Right lobe of liver (tissue), 6 donors: ENCODE measurements at places on chromosomes 7 and 10. TPM values are rescaled to one million over a fixed set of nuclear protein-coding genes. Genes with fewer than 3 reads are reported as not detected.

AZGP1 gene
- total RNA-seq: 1,565 TPM

HOXA2 gene
- not detected for total RNA-seq

- no peak for DNase-seq
Measured at GRCh38 chr10:72137583-72137982, 49.2 kb upstream of the SPOCK2 start.

GRCh38 chr7:116736927-116737715 lies 65.1 kb downstream of the MET start:
- DNase-seq: no peak
